Mucosa of gallbladder (tissue), 1 donor: ENCODE measurements at places on chromosomes 6 and 20. TPM values are rescaled to one million over a fixed set of nuclear protein-coding genes. Genes with fewer than 3 reads are reported as not detected.

TCF19 gene
- total RNA-seq = 4.8 TPM

HLA-DRB1 gene
- 174 TPM for total RNA-seq

FLRT3 gene
- total RNA-seq = 33.2 TPM

SLC44A4 gene
- total RNA-seq = 457 TPM

SMLR1 gene
- 2.8 TPM for total RNA-seq

SUMO4 gene
- total RNA-seq = 1.3 TPM

CDH4 gene
- 3.5 TPM for total RNA-seq

CDH26 gene
- total RNA-seq = 3.3 TPM

CAGE1 gene
- total RNA-seq = not detected

NRSN1 gene
- 0.12 TPM for total RNA-seq

CALHM5 gene
- total RNA-seq = 1.8 TPM

PPP1R14C gene
- total RNA-seq = 0.37 TPM

OXT gene
- total RNA-seq = 0.46 TPM

SLC52A3 gene
- 7.5 TPM for total RNA-seq

SLC17A2 gene
- not detected for total RNA-seq

DNA sequence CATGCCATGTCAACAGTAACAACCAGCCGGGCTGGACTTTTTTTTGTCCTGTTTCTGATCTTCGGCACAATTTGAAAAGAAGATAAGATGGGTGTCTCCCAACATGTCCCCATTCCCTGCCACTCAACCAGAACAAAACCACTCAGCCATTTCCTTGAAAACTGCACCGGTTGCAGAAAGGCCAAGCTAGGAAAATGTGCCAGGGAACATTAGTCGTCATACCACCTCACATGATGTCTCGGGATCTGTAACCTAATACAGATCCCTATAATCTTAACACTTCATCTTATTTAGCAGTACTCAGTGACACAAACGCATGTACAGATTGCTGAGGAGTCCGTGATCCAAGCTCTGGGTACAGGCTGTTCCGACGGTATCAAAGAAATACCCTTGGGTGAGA, 46.5 kb downstream of the ALDH8A1 start:
- DNase-seq = no peak

DNA sequence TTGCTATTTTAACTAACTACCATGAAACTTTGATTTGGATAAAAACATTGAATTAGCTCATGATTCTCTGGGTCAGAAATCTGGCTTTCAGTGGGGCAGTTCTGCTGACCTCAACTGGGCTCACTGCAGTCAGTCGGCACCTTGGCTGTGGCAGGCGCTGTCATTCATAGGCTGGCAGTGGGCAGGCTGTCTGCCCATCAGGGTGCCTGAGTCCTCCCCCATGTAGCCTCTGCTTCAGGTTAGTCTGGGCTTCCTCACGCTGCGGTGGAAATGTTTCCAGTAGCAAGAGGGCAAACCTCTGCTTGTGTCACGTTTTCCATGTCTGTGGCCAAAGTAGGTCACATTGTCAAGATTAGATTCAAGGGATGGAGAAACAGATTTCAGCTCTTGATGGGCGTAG, 251.0 kb upstream of the TCF21 start:
- no peak for DNase-seq

GRCh38 chr6:46795816-46796215, 2.6 kb downstream of the MEP1A start:
- no peak for DNase-seq

- no peak for DNase-seq
Observed at GRCh38 chr6:51644426-51644825, 443.0 kb downstream of the PKHD1 start.

GRCh38 chr6:650098-650497, 6.8 kb downstream of the HUS1B start:
- no peak for DNase-seq

DNA sequence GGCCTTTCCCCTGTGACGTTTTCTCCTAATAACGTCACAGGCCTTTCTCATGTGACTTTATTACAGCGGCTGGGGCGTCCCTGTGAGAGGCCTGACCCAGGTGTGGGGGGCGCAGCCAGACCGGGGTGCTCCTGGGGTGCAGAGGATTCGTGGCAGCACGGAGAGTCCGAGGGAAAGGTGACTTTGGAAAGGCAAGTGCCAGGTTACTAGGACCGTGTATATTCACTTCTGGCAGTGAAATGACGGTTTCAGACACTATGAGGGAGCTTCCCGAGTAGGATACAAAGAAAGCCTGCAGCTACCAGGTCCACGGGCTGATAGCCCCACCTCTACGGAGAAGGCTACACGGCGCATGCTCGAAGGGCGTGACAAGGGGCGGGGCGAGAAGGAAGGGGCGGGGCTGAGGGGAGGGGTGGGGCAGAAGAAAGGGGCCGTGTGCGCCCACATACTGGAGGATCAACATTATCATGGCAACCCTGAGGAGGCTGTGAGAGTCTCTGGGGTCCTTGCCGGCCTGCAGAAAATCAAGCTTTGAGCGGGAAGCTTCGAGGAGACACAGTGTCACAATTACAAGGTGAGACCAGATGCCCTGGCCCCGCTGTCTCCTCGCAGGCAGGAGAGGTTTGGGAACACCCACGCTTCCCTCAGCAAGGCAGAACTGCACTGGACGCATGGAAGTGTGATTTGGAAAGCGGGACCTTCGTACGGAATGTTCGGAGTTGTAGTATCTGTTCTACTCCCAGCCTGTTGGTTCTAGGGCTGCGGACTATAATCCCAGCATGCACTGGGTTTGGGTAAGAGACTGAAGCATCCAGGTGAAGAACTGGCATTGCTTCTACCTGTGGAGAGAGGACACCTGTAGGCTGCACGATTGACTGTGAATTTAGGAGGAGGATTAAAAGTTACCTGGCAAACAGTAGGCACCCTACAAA, 54.4 kb upstream of the ZNF337 start:
- peak; percentile 44 for DNase-seq

DNA sequence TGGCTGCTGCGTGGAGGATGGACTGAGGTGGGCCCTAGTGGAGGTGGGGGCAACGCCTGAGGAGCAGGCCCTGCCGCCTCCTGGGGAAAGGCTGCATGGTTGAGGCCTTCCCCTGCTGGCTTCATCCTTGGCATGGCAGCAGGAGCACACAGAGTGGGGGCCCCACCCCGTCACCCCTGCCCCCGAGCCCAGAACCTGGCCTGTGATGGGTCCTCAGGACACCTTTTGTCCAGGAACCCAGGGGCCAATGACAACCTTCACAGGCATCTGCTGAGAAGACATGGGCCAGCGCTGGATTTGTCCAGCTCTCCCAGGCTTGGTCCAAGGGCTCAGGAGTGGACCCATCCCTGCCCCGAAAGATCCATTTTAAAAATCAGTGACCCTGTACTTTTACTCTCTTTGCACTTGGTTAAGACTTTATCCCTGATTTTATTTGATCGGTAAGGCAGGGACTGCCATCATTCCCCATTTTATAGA, 575 bp upstream of the SLC17A9 start:
- no peak for DNase-seq

DNA sequence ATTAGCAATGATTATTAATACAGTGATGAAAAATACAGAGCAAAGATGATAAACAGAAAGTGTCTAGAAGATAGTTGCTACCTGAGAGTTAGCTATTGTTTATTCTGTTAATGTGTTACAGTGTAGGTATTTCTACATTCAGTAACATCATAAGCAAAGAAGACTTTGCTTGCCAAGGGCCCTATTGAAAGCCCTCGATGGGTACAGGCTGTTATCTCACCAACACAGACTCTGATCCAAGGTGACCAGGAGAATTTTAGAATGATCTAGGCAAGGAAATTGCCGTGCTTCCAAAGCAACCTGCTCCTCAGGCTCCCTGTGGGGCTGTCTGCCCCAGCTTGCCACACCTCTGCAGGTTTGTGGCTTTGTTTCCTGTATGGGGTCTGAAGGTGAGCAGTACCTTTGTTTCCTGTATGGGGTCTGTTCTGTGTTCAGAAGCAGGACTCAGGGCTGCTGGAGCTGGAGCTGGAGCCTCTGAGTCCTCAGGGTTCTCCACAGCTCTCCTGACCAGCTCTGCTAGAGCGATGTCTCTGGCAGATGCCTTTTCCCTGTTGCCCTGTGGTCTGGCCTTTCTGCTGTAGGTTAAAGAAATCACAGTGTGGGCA, 32.5 kb downstream of the PHACTR3 start:
- DNase-seq = peak; percentile 61

DNA sequence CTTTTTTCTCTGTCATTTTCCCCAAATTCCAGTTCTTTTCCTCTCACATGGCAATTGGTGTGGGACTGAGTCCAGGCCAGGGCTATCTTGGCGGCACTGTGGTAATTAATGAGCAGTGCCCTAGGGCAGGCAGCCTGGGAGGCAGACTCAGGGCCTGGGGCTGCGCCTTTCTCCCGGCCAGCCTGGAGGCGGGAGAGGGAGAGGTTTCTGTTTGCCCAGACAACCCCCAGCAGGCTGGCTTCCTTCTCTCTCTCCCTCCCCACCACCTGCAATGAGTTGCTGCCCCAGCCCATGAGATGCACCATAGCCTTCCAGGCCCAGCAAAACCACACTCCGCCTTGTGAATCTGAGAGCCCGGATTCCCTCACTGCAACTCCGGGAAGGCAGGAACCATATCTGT, 15.1 kb upstream of the CCDC167 start:
- DNase-seq = no peak

- no peak for DNase-seq
Observed at GRCh38 chr6:7112741-7113313, 5.1 kb downstream of the RREB1 start.

DNA sequence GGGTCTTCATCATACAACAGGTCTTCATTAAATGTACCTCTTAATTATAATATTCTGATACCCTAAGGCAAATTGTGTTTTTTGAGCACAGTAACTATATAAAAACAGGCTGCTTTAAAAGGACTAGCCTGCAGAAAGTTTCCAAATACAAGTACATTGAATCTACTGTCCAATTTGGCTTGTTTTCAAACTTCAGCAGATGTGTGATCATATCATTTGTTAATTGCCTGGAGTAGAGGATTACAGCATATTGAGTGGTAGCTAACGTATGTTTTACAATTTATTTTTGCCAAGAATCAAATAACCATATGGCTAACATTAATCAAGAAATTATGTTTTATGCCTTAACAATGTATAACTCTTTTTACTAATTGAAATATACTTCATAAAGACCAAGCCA, 12.6 kb downstream of the TINAG start:
- no peak for DNase-seq

DNA sequence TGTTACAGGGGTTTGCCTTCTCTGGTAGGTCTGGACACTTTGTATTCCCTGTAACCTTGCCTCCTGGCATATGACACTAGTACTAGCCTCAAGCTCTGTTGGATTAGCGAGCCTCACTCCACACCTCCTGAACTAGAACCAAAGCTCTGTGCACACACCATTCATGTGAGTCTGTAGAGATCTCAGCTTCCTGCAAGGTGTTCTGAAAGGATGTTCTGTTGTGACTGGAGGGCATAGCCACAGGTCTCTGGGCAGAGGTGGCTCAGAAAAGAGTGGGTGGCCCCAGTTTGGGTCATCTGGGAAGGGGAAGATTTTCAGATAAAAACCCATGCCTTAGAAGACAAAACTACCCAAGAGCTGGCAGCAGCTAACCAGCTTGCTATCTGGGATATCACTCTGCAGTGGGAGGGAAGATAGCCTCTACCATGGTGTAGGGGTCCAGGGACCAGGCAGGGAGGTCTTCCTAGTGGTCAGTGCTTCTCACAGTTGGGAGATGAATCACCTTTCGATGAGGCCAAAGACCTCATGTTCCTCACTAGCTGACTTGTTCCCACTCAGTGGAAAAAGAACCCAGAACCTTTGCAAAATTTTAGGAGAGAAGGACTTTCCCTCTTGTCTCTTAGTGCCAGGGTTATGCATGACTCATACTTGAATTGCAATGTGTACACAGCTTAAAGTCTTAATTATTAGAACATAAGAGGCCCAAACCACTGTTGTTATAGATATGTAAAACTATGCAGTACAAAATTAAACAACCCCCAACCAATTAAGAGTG, 41.4 kb downstream of the HLA-F start:
- no peak for DNase-seq

GRCh38 chr20:53138454-53139262, 166.5 kb downstream of the TSHZ2 start:
- DNase-seq = no peak

DNA sequence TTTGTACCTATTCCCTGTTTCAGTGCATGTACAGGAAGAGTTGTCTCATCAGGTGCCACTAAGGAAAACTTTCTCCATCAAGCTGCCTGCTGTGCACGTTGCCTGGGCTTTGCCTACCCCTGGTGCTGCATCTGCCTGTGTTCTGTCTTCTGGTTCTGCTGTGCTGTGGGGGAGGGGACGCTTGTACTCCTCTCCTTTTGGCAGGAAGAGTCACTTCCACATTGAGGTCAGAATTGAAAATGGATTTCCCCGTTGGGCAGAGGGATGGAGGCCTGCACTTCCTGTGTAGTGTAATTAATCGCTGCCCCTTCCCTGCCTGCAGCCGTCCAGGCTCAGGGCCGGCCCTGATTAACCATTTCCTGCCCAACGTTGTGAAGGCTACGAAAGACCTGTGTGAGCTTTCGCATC, 153.3 kb downstream of the SCML4 start:
- DNase-seq = peak; percentile 60

- no peak for DNase-seq
Observed at GRCh38 chr20:8602389-8603116, 466.3 kb upstream of the PLCB4 start.

- DNase-seq = no peak
Observed at GRCh38 chr20:48224533-48225050, 439.3 kb upstream of the SULF2 start.

- no peak for DNase-seq
Observed at GRCh38 chr6:150712505-150713252, 113.0 kb downstream of the PLEKHG1 start.

DNA sequence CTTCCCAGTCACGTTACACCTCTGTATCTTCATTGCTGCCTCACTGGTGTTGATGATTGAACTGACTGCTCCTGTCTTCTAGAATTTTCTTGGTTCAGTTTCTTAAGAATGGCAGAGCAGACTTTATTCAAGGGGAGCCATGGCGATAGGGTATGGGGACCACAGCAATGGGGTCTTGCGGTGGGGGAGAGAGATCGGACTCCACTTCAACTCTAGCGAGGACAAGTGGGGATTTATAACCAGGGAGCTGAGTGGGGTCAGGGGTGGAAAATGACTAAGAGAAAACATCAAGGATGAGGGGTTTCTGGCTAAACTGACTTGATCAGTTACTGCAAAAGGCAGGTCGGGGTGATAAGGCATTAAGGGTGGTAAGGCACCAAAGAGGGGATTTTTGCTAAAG, 156.4 kb downstream of the CD83 start:
- DNase-seq = no peak

DNA sequence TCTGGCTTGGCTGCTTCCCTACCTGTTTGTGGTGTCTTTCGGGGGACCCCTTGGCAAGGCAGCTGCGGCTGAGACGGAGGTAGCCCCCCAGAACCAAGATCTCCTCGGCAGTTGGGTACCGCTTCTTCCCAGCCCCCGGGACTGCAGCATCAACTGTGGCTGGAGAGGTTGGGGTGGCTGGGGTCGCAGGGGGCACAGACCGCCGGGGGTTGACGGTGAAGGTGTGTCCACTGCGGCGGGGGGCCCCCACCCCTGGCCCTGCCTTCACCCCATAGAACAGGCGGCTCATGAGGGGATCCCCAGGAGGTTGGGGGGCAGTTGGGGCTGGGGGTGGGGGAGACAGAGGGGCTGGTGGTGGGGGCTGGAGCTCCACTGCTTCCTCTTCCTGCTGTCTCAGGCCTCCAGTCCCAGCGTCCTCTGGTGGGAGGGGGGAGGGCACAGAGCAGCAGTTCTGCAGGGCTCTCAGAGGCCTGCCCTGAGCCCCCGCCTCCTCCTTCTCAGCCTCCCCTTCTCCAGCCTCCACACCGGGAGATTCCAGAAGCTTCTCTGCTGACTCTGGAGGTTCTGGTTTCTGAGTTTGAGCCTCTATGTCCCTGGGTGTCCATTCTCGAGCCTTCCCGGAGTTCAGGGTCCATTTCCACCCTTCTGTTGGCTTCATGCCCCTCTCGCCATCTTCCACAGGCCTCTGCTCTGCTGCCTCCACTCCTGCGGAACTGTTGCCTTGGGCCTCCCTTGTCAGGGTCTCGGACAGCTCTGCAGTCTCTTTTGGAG, 1.9 kb downstream of the PPP1R18 start:
- DNase-seq = peak; percentile 40
